Uterus (tissue), 4 donors: ENCODE measurements at places on chromosomes 4 and X. TPM values are rescaled to one million over a fixed set of nuclear protein-coding genes. Genes with fewer than 3 reads are reported as not detected.
A peak's percentile ranks its signal among the peaks of the same experiment; 100 is the strongest.

BANK1 gene
- total RNA-seq: 0.49 TPM

HTN3 gene
- total RNA-seq: not detected

USP51 gene
- 0.26 TPM for total RNA-seq

BBS12 gene
- 5.7 TPM for total RNA-seq

DNA sequence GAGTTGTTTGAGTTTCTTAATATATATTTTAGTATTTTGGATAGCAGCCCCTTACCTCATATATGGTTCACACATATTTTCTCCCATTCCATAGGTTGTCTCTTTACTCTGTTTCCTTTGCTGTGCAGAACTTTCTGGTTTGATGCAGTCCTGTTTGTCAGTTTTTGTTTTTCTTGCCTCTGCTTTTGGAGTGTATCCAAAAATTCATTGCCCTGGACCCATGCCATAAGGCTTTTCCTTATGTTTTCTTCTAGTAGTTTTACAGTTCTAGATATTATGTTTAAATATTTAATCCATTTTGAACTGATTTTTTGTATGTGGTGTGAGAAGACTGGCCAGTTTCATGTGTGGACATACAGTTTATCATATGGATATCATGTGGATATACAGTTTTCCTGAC is 58.5 kb upstream of the NUDT6 start:
- no peak overlapping the region for H3K27ac ChIP-seq
- no peak overlapping the region for H3K4me3 ChIP-seq
- DNase-seq: no peak
- H3K4me1 ChIP-seq: no peaks in the 10 kb centered on the region
- H3K27me3 ChIP-seq: no peaks in the 10 kb centered on the region
- H3K36me3 ChIP-seq: no peaks in the 10 kb centered on the region

- H3K4me1 ChIP-seq: no peaks in the 10 kb centered on the region
- H3K4me3 ChIP-seq: peak overlapping the region; percentile 14
- no peaks in the 10 kb centered on the region for H3K36me3 ChIP-seq
- peak overlapping the region; percentile 3 for H3K27ac ChIP-seq
- H3K27me3 ChIP-seq: no peaks in the 10 kb centered on the region
Measured at GRCh38 chr4:184096561-184097240, 121.0 kb downstream of the ENPP6 start.

DNA sequence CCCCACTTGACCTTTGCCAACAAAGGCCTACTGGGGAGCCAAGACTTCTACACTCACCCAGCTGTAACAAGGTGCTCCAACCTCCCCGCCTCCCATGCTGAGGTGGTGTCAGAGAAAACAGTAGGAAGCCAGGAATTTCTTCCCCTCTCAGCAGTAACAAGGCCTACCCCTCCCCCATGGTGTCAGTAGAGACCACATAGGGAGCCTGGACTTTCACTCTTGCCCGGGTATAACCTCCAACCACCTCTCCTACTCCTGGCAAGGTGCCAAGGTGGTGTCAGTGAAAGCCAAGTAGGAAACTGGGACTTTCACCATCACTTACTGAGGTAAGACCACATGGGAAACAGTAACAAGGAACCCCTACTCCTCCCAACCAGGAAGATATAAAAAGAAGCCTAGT is 93.1 kb downstream of the SLC16A2 start:
- no peaks in the 10 kb centered on the region for H3K27me3 ChIP-seq
- H3K27ac ChIP-seq: no peak overlapping the region
- H3K4me1 ChIP-seq: no peaks in the 10 kb centered on the region

DNA sequence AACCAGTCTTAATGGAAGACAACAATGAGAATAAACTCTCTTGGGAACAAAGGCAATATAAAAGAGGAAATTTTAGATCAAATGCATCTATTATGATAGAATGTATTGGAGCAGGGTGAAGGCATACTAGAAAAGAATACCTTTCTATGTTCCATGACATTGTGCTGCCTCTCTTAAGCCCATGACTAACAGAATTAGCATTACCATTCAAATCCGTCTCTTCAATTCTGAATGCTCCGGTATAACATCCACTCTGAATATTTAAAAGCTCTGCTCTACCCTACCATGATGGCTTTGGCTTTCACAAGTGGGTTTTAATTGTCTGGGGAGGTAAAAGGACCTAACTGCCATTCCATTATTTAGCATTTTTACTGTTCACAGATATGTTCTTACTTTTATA is 1878.4 kb downstream of the ARAP2 start:
- H3K27ac ChIP-seq: no peak overlapping the region
- no peaks in the 10 kb centered on the region for H3K36me3 ChIP-seq
- DNase-seq: no peak
- no peaks in the 10 kb centered on the region for H3K4me1 ChIP-seq
- no peak overlapping the region for H3K4me3 ChIP-seq
- H3K27me3 ChIP-seq: no peaks in the 10 kb centered on the region

DNA sequence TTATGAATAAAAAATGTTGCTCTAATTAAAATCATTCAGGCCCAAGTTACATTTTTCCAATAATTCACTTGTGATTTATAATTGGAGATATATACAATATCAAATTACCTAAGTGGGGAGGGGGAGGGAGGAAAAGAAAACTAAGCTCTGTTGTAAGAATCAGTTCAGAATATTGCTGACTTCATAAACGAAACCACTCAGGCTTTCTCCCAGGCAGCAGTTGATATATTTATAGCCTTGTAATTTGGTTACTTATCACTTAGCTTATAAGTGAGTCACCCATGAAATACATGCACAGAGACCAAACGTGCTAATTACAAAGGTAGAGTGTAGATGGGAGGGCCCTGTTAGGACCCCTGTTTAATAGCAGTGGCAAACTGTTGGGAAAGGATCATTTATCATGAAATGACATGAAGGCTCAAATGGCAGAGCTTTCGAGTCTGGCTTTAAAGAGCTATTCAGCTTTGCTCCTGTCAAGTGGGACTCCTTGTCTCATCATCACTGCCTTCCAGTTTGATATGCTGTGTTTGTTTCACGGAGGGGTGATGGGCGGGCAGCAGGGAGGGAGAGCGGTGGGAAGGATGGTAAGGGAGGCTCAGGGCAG is 105.6 kb upstream of the PGRMC2 start:
- H3K27ac ChIP-seq: peak overlapping the region; percentile 31
- H3K36me3 ChIP-seq: no peaks in the 10 kb centered on the region
- DNase-seq: no peak
- H3K27me3 ChIP-seq: no peaks in the 10 kb centered on the region
- H3K4me1 ChIP-seq: no peaks in the 10 kb centered on the region

DNA sequence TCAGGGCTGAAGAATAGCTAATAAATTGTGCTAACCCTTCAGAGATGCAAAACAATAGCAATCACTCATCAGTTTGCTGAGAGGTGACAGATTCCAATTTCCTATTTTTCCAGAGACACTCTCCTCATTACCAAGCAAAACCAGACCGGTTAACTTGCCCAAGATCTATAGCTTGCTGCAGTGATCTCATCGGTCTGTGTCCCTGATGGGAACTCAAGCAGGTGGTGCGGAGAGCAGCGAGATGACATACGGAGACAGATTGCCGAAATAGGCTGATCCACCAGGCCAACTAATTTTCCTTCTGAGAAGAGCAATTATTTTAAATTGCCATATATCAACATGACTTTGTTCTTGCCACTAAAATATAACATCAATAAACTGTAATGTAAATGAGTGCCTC is 10.5 kb upstream of the DCHS2 start:
- no peaks in the 10 kb centered on the region for H3K36me3 ChIP-seq
- no peak for DNase-seq
- H3K27me3 ChIP-seq: no peaks in the 10 kb centered on the region
- no peak overlapping the region for H3K27ac ChIP-seq

DNA sequence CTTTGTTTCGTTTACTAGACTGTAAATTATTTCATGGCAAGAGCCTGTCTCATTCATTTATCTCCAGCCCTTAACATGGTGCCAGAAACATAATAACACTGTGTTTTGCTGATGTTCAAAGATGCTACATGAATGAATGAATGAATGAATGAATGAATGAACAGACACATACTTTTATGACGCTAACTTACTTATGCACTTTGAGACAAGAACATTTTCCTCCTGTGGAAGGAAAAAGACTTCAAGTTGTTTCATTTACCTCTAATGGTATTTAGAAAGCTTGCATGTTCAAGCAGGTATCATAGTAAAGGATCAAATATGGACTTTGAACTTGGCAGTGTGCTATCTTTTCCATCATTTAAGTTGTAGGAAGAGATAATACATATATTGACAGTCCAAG is 131.6 kb downstream of the GLRA2 start:
- H3K4me3 ChIP-seq: no peak overlapping the region
- H3K27me3 ChIP-seq: no peaks in the 10 kb centered on the region
- no peaks in the 10 kb centered on the region for H3K4me1 ChIP-seq
- H3K27ac ChIP-seq: no peak overlapping the region
- no peak for DNase-seq
- H3K36me3 ChIP-seq: no peaks in the 10 kb centered on the region
